ENCODE measurements at places on chromosomes 5 and 9.
A peak's percentile ranks its signal among the peaks of the same experiment; 100 is the strongest.

DNA sequence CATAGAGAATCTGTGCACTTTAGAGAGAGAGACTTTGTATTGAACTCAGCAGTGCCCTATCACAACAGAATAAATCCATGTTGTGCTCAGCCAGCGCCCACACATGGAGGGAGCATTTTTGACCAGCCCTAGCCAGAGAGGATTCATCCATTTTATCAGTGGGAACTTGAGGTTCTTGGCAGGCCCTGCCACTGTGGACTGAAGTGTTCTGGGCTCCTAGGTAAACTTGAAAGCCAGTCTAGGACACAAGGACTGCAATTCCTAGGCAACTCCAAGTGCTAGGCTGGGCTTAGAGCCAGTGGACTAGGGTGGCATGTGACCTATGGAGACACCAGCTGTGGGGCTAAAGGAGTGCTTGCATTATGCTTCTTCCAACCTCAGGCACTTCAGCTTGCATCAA is 523.5 kb downstream of the CDH12 start:
- H3K4me3 ChIP-seq = no peak overlapping the region
- H3K27ac ChIP-seq = no peak overlapping the region
- no peaks in the 10 kb centered on the region for H3K4me1 ChIP-seq
- no peaks in the 10 kb centered on the region for H3K27me3 ChIP-seq
- H3K36me3 ChIP-seq = no peaks in the 10 kb centered on the region

- H3K4me3 ChIP-seq = peak overlapping the region; percentile 26
- H3K36me3 ChIP-seq = peaks cover 27% of the 10 kb centered on the region
- peak overlapping the region; percentile 83 for H3K27ac ChIP-seq
- H3K4me1 ChIP-seq = peaks cover 40% of the 10 kb centered on the region
- DNase-seq = peak; percentile 80
Observed at GRCh38 chr9:110115826-110116542, 92.0 kb downstream of the C9orf152 start.

- peak; percentile 16 for DNase-seq
- H3K4me1 ChIP-seq = no peaks in the 10 kb centered on the region
- no peak overlapping the region for H3K27ac ChIP-seq
- no peaks in the 10 kb centered on the region for H3K27me3 ChIP-seq
Observed at GRCh38 chr9:105637787-105638395, 24.4 kb upstream of the TAL2 start.

DNA sequence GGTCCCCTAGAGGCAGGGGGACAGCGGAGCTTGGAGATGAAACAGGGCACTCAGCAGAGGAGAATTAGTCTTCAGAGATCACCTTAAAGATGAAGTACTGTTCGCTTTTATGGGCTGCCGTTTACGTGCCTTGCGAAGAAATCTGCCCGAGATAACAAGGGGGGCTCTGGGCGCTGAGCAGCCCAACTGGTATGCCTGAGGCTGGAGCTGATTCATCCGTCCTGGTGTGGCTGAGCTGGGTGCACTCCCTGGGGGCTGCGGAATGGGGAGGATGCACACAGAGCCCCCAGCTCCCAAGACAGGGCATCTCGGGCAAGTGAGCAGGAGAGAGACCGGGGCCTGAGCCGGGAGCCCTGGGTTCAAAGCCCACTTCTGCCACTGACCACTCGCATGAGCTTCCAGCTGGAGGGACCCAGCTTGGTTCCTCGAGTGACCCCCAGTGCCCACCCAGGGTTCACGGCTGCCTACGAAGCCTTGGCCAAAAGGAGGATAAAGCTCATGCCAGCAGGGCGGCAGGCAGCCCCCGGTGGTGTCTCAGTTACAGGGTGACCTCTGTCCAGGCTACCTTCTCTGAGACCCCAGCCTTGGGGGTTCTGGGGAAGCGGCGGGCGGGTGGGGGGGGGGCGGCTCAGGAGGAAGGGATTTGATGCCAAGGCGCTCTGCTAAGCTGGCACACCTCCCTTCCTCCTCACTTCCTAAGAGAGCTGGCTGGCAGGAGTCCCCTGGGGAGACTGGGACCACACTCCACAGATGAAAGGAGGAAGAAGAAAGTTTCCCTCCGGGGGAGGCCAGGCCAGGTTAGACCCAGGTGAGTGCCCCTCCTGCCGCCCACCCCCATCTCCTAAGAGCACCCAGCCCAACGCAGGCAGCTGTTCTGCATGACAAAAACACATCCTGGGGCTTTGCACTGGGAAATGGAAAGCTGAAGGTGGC is 5.7 kb downstream of the FIBCD1 start:
- peak; percentile 91 for DNase-seq
- peak overlapping the region; percentile 36 for H3K27ac ChIP-seq
- peak overlapping the region; percentile 41 for H3K4me3 ChIP-seq
- peaks cover 27% of the 10 kb centered on the region for H3K4me1 ChIP-seq
- no peaks in the 10 kb centered on the region for H3K27me3 ChIP-seq

- H3K4me1 ChIP-seq = peaks cover 15% of the 10 kb centered on the region
- peak; percentile 84 for DNase-seq
- H3K27ac ChIP-seq = peak overlapping the region; percentile 28
- no peak overlapping the region for H3K4me3 ChIP-seq
- no peaks in the 10 kb centered on the region for H3K27me3 ChIP-seq
- no peaks in the 10 kb centered on the region for H3K36me3 ChIP-seq
Observed at GRCh38 chr5:157222506-157223230, 42.0 kb downstream of the ITK start.

GRCh38 chr9:125679597-125680189 is 27.3 kb downstream of the MAPKAP1 start:
- DNase-seq = no peak
- peaks cover 35% of the 10 kb centered on the region for H3K4me1 ChIP-seq
- H3K27ac ChIP-seq = no peak overlapping the region
- 0 out of 2 replicates have a peak, but pooled peaks cover 6% of the 10 kb centered on the region for H3K36me3 ChIP-seq

GRCh38 chr9:4494332-4494731 is 4.1 kb downstream of the SLC1A1 start:
- H3K27me3 ChIP-seq = no peaks in the 10 kb centered on the region
- peaks cover 22% of the 10 kb centered on the region for H3K4me1 ChIP-seq
- no peak overlapping the region for H3K27ac ChIP-seq
- H3K36me3 ChIP-seq = no peaks in the 10 kb centered on the region

DNA sequence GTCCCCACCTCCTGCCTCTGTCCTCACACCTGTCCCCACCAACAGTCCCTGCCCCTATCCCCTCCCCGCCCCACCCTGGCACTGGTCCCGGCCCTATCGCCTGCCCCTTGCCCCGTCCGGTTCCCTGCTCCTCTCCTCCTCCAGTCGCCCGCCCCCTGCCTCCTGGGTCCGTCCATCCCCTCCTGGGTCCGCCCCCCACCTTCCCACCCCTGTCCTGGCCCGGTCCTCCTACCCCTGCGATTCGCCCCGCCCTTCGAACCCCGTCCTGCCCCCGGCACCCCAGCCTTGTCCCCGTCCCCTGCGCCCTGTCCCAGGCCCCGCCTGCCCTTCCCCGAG is 372 bp downstream of the EDF1 start:
- DNase-seq = peak; percentile 31
- H3K27me3 ChIP-seq = no peaks in the 10 kb centered on the region
- peak overlapping the region; percentile 92 for H3K4me3 ChIP-seq
- peak overlapping the region; percentile 55 for H3K27ac ChIP-seq
- H3K4me1 ChIP-seq = peaks cover 15% of the 10 kb centered on the region

DNA sequence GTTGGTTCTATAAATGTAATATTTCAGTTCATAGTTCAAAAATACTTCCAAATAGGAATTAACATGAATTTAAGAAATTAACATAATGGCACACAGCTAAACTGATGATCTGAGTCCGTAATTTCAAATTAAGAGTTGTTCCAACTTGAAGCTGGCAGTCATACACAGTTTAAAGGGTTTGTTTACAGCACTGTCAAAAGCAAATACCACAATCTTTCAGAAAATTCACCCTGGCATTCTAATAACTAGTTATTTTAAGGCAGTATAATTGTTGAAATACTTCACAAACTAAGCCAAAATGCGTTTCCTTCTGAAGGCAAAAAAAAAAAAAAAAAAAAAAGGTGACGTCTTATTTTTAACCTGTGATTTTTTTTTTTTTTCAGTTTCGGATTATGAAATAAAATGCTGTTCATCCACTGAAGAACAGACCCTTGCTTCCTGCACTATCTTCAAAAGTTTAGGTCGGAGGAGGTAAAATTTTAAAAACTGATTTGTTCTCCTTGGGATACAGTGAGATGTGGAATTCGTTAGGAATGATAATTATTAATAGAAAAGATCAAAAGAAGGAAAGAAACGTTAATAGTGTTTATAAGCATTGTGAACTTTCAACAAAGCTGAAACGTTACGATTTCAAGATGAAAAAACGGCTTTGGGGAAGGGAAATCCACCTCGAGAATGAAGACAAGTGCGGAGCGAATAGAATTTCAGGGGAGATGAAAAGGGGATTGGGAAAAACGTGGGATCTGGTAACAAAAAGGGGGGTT is 850 bp downstream of the IL6ST start:
- peak overlapping the region; percentile 97 for H3K4me3 ChIP-seq
- H3K36me3 ChIP-seq = no peaks in the 10 kb centered on the region
- H3K27me3 ChIP-seq = no peaks in the 10 kb centered on the region
- peak; percentile 46 for DNase-seq
- H3K27ac ChIP-seq = peak overlapping the region; percentile 89

DNA sequence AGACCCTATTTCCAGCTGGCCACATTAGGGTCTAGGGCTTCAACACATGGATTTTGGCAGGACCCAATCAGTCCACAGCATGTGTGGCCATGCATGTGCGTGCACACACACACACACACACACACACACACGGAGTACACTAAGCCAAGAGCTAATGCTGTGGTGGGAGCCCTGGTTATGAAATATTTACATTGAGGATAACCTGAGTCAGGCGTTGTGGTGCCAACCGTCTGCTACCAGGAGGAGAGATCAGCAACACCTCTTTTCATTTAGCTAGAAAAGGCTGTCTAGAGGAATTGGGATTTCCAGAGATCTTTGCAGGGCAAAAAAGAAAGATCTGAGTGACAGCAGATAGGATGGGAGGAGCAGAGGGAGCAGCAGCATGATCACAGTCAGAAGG is 141.5 kb downstream of the TRPM3 start:
- no peaks in the 10 kb centered on the region for H3K36me3 ChIP-seq
- H3K27ac ChIP-seq = no peak overlapping the region
- H3K4me1 ChIP-seq = peaks cover 6% of the 10 kb centered on the region
- H3K27me3 ChIP-seq = no peaks in the 10 kb centered on the region

- H3K36me3 ChIP-seq = no peaks in the 10 kb centered on the region
- no peaks in the 10 kb centered on the region for H3K4me1 ChIP-seq
- H3K27ac ChIP-seq = no peak overlapping the region
- no peaks in the 10 kb centered on the region for H3K27me3 ChIP-seq
- no peak overlapping the region for H3K4me3 ChIP-seq
- DNase-seq = no peak
Observed at GRCh38 chr5:131228646-131229045, 35.2 kb upstream of the CDC42SE2 start.

GRCh38 chr9:126971261-126971660 is 56.7 kb downstream of the RALGPS1 start:
- no peaks in the 10 kb centered on the region for H3K27me3 ChIP-seq
- no peaks in the 10 kb centered on the region for H3K4me1 ChIP-seq
- H3K36me3 ChIP-seq = no peaks in the 10 kb centered on the region

DNA sequence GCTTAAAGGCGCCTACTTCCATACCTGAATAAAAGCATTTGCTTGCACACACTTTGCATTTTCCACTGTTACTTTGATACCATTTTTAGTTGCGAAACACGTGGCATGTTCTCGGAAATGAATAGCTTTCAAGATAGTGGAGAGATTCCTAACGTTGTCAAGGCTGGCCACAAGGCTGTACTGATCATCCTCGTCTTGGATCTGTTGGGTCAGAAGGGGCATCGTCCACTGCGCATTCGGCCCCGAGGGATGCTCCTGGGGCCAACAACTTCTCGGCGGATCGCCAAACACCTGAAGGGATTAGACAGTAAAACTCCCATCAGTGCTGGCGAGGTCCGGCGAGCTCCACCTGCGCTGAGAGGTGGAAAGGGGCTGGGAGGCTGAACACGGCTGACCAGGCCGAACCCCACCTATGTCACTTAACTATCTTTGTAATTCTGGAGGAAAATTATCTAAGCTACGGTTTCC is 599 bp downstream of the RAD1 start:
- H3K27ac ChIP-seq = peak overlapping the region; percentile 63
- no peaks in the 10 kb centered on the region for H3K27me3 ChIP-seq
- H3K4me1 ChIP-seq = peaks cover 39% of the 10 kb centered on the region
- H3K36me3 ChIP-seq = peaks cover 25% of the 10 kb centered on the region

DNA sequence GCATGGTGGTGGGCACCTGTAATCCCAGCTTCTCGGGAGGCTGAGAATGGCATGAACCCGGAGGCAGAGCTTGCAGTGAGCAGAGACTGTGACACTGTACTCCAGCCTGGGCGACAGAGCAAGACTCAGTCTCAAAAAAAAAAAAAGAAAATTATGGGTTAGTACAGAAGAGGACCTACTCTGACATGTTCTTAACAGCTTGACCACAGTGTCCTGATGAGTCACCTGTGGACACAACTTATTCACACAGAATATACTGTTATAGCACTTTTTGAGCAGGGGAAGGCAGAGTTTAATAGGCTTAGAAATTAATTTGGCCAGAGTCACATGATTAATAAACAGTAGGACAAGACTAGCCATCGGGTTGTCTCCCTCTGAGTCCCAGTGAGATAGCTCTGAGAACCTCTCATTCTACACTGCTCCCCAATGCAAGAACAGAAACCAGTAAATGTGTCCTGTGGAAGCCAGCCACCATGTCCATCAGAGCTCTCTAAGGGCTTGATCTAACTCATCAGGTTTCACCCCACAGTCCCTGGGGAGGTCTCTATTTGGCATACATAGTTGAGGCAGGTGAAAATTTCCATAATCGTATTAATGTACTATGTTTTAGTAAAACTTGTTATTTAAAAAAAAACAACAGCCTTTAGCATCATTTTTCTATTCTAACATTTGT is 1077.9 kb upstream of the C9orf72 start:
- no peaks in the 10 kb centered on the region for H3K27me3 ChIP-seq
- no peaks in the 10 kb centered on the region for H3K4me1 ChIP-seq
- no peak for DNase-seq
- H3K36me3 ChIP-seq = no peaks in the 10 kb centered on the region
- no peak overlapping the region for H3K4me3 ChIP-seq

- no peaks in the 10 kb centered on the region for H3K36me3 ChIP-seq
- peak overlapping the region; percentile 60 for H3K4me3 ChIP-seq
- H3K4me1 ChIP-seq = peaks cover 13% of the 10 kb centered on the region
- peak; percentile 72 for DNase-seq
- H3K27me3 ChIP-seq = no peaks in the 10 kb centered on the region
Observed at GRCh38 chr5:126869005-126869451, 92.1 kb downstream of the LMNB1 start.

DNA sequence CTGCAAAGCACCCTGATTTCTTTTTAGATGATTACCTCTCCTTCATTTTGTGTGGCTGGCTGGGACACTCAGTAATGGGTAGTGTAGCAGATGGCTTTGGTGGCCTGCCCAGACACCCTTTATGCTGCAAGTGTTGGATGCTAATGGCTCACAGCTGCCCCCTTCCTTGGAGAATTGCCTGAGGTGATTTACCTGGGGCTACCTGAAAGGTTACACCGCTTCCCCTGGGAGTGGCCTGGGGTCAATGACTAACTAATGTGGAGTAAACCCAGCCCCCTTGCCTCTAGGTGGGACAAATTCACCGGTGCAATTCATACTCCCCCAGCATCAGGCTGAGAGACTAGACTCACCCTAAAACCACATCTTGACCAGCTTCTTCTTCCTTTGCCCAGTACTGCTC is 23.5 kb upstream of the HAND1 start:
- H3K36me3 ChIP-seq = no peaks in the 10 kb centered on the region
- H3K27me3 ChIP-seq = peaks cover 27% of the 10 kb centered on the region
- DNase-seq = no peak
- H3K27ac ChIP-seq = no peak overlapping the region
- no peak overlapping the region for H3K4me3 ChIP-seq
- H3K4me1 ChIP-seq = peaks cover 5% of the 10 kb centered on the region

GRCh38 chr9:111102793-111103464 is 64.7 kb upstream of the LPAR1 start:
- no peak overlapping the region for H3K4me3 ChIP-seq
- H3K27me3 ChIP-seq = no peaks in the 10 kb centered on the region
- peak overlapping the region; percentile 73 for H3K27ac ChIP-seq
- H3K36me3 ChIP-seq = no peaks in the 10 kb centered on the region

- H3K4me1 ChIP-seq = no peaks in the 10 kb centered on the region
- H3K36me3 ChIP-seq = no peaks in the 10 kb centered on the region
- H3K27me3 ChIP-seq = no peaks in the 10 kb centered on the region
- H3K4me3 ChIP-seq = no peak overlapping the region
Observed at GRCh38 chr5:45774528-45774927, 78.3 kb upstream of the HCN1 start.

Data from GM23248 (cell line).